Activated CD4-positive, alpha-beta memory T cell treated with anti-CD3 and anti-CD28 coated beads for 36 hours (primary cell): ENCODE measurements at places on chromosomes 12 and 14. TPM values are rescaled to one million over a fixed set of nuclear protein-coding genes. Genes with fewer than 3 reads are reported as not detected.
A peak's percentile ranks its signal among the peaks of the same experiment; 100 is the strongest.

GRCh38 chr14:45201905-45202304, 51.1 kb downstream of the MIS18BP1 start:
- peak; percentile 43 for DNase-seq

DNA sequence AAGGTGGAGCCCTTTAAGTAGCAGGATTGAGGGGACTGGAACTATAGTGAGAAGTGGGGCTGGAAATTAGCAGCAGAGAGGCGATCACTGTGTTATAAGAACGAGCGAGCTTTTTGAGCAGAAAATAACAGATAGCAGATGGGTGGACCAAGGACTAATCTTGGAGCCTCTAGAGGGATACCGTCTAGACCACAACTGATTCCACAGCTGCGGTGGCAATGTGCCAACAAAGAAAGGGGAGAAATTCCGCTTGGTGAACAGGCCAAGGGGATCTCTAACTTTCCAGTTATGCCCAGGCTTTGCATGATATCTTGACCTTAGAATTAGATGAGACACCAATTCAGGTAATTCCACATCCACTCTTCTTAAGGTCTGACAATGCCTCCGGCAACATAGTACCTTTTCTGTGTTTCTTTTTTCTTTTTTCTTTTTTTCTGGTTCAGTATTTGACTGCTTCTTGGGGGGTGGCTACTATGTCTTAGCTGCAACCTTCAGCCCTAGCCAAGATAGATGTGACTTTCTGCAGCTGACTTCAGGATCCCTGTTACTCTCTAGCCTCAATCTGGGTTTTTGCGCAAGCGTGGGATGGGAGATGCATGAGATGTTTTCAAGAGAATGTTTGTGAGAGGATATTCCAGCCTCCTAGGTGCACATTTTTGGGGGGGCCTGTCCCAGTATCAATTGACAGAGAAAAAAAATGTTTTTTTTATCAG, 143.4 kb upstream of the CPSF6 start:
- DNase-seq = no peak

GRCh38 chr12:117818400-117818799, 150.4 kb downstream of the KSR2 start:
- no peak for DNase-seq

- no peak for DNase-seq
These were observed 34.7 kb downstream of the KICS2 start for GRCh38 chr12:64187370-64187769.

The SYNE3 gene
- 37.3 TPM for total RNA-seq

DNA sequence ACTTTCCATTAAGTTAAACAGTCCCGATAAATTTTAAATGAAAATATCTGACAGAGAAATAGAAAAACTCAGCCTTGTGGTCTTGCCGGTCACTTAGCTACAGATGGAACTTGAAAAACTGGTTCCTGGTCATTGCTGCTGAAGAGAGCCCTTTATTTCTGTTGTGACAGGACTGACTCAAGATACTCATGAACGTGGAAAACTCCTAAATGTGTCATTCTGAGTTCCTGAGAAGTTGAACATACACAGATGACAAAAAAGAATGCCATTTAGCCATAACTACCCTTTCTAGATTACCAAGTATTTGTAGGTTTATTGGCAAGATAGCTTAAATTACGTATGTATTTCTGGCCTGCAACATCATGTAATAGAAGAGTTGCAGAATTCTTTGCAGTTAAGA, 134.2 kb downstream of the HMGA2 start:
- DNase-seq = no peak

DNA sequence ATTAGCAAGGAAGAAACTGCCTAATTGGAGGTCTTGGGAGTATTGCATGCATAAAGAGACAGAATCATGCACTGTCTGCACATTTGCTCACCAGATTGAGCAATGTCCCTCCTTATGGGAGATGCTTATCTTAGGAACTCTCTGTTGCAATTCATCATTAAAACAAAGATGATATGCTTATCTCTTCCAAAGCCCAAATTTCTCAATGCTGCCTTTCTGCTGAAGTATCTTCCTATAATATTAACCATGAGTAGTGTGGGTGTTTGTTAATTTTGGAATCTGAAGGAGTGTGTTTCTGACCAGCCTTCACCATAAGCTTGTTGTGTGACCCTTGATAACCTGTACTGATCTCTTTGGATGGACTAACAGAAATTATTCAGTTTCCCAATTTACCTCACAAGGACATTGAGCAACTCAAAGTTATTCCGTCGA, 1257.6 kb upstream of the FLRT2 start:
- no peak for DNase-seq

- DNase-seq = no peak
These were observed 11.9 kb downstream of the DPF3 start for GRCh38 chr14:72882047-72882446.

The HCAR3 gene
- total RNA-seq = 0.10 TPM

GRCh38 chr14:105891631-105892452, 365.5 kb downstream of the TMEM121 start:
- DNase-seq = no peak

GRCh38 chr12:116544656-116545055, 14.5 kb upstream of the MAP1LC3B2 start:
- DNase-seq = no peak

GRCh38 chr12:18631339-18631738, 106.5 kb downstream of the PLCZ1 start:
- DNase-seq = no peak

The SLC7A7 gene
- 0.10 TPM for total RNA-seq

The AQP6 gene
- not detected for total RNA-seq

The GPRC5D gene
- total RNA-seq = not detected

The INHBC gene
- not detected for total RNA-seq

- peak; percentile 89 for DNase-seq
These were observed 6.4 kb upstream of the TC2N start for GRCh38 chr14:91873471-91874415.

GRCh38 chr14:76090616-76091391, 60.9 kb upstream of the GPATCH2L start:
- DNase-seq = no peak

GRCh38 chr12:94404854-94405253, 54.8 kb downstream of the CEP83 start:
- DNase-seq = no peak

- no peak for DNase-seq
These were observed 29.3 kb downstream of the JAG2 start for GRCh38 chr14:105139212-105139825.

GRCh38 chr14:90804292-90805083, 11.7 kb downstream of the TTC7B start:
- no peak for DNase-seq
